ENCODE measurements at places on chromosomes 4 and X. TPM values are rescaled to one million over a fixed set of nuclear protein-coding genes. Genes with fewer than 3 reads are reported as not detected.

RHOXF1 gene
- total RNA-seq: not detected

CT45A10 gene
- not detected for total RNA-seq

MAGEA4 gene
- total RNA-seq: not detected

PLCXD1 gene
- total RNA-seq: 63.5 TPM

SCML1 gene
- total RNA-seq: 11.8 TPM

TMEM31 gene
- 0.31 TPM for total RNA-seq

GPC3 gene
- 0.49 TPM for total RNA-seq

KIT gene
- total RNA-seq: not detected

DNA sequence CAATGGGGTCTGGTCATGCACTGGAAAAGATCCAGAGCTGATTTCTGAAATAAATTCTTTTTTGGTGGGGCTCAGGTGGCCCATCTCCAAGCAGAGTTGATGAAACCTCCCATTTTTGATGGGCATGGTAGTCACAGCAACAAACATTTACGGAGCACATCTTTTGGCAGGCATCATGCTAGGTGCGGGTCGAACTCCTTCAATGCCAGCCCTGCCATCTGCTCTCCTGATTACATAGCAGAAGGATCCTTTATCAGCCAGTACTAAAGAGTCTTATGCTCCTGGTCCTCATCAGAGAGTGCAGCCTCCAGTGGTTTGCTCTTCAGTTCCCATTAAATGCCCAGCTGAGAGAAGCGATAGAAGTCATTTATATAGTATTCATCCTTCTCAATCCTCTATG is 121.7 kb downstream of the GRXCR1 start:
- no peak for DNase-seq

GRCh38 chrX:4708970-4709760 is 995.7 kb upstream of the PRKX start:
- no peak for DNase-seq

DNA sequence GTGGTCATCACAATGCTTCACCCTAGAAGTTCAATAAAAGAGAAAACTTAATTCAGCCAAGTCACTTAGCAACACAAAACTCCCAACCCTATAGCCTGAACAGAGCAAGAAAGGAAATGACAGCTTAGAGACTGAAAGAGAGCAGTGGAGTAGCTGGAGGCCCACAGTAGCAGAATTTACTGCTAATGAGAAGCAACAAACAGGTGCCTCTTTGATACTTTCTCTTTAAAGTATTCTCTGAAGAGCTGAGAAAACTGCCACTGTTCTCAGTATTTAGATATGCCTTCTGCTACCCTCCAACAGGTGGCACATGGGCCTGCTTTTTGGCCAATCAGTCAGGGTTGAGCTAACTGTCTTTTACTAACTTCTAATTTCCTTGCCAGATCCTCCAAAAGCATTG is 240.0 kb downstream of the GPC3 start:
- peak; percentile 37 for DNase-seq

DNA sequence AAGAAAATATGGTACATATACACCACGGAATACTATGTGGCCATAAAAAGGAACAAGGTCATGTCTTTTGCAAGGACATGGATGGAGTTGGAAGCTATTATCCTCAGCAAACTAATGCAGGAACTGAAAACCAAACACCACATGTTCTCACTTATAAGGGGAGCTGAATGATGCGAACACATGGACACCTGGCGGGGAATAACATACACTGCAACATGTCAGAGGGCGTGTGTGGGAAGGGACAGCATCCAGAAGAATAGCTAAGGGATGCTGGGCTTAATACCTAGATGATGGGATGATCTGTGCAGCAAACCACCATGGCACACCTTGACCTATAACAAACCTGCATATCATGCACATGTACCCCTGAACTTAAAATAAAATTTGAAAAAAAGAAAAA is 19.5 kb upstream of the CNKSR2 start:
- no peak for DNase-seq

GRCh38 chrX:24842486-24842885 is 148.8 kb downstream of the POLA1 start:
- no peak for DNase-seq

DNA sequence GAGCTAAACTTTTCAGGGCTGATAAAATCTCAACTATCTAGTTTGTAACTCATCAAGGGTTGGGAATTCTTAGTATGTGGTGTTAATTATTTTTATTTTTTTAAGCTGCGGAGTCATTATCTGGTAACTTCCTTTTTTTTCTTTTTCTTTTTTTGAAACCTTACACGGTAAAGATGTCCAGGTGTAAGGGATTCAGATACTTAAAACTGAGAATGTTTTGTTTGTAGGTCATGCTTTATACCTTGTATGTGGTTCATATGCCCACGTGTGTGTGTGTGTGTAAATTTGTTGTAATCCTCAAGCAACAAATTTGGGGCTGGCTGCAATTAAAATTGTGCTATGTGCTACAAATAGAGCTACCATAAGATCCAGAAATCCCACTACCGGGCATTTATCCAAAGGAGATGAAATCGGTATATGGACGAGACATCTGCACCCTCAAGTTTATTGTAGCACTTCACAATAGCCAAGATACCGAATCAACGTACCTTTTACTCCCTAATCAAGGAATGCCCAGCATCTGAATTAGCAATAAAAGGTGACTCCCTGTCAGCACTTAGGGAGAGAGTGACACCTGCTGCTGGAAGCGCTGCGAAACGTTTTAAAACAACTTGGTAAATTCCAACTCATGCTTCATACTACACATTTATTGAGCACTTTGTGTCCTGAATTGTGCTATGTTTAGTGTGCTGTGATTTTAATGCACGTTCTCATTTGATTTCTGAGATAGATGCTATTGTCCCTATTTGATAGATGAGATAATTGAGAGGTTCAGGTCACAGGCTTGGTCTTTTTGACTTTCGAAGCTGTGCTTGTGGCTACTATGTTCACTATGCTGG is 16.1 kb downstream of the MSMO1 start:
- peak; percentile 50 for DNase-seq

- no peak for DNase-seq
Measured at GRCh38 chr4:159016593-159017024, 86.3 kb upstream of the RAPGEF2 start.

DNA sequence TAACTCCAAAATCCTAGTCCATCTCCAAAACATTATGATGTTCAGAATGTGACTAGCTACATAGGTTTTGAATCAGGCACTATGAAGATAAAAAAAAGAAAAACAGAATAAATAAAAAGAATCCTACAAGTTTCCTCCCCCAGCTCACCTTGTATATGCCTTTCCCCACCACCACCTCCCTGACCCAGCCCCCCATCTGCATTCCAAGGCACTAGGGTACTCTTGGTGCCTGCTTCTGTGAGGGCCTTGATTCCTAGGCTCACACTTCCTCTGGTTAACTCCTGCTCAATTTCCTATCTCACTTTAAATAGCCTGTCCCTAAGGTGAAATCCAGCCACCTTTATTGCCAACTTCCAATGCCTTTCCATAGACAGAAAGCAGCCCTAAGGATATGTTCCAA is 178.7 kb upstream of the ATOH1 start:
- DNase-seq: no peak

DNA sequence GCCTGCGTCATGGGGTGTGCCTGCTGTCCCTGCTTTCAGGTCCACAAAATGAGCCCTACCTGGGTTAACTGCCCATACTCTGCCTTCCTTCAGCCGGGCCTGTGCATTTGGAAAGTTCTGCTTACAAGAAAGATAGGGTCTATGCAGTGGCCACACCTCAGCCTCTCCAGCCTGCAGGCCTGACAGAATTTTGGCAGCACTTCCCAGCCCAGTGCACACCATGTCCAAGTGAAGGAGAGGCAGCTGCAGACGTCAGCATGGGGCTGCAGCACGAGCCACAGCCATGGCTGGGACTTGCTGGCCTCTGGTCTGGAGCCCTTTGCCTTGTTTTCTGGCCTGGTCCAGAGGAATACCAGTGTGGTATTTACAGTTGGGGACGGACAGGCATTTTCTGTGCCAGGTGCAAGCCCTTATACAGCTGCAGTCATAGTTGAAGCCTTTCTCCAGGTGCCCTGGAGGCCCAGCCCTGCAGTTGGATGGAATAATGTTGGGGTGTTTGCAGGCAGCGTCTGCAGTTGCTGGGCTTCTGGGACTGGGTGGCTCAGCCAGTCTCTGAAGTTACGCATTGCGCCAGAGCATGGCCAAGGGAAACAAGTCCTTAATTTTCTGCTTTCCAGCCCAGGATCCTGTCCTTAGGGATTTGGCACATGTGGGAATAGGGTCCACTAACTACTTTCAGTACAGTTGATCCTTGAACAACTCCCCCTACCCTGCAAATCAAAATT is 26.2 kb downstream of the JADE1 start:
- no peak for DNase-seq

GRCh38 chrX:28966331-28966730 is 379.1 kb downstream of the IL1RAPL1 start:
- DNase-seq: no peak

GRCh38 chr4:70945452-70946055 is 43.4 kb downstream of the MOB1B start:
- no peak for DNase-seq

DNA sequence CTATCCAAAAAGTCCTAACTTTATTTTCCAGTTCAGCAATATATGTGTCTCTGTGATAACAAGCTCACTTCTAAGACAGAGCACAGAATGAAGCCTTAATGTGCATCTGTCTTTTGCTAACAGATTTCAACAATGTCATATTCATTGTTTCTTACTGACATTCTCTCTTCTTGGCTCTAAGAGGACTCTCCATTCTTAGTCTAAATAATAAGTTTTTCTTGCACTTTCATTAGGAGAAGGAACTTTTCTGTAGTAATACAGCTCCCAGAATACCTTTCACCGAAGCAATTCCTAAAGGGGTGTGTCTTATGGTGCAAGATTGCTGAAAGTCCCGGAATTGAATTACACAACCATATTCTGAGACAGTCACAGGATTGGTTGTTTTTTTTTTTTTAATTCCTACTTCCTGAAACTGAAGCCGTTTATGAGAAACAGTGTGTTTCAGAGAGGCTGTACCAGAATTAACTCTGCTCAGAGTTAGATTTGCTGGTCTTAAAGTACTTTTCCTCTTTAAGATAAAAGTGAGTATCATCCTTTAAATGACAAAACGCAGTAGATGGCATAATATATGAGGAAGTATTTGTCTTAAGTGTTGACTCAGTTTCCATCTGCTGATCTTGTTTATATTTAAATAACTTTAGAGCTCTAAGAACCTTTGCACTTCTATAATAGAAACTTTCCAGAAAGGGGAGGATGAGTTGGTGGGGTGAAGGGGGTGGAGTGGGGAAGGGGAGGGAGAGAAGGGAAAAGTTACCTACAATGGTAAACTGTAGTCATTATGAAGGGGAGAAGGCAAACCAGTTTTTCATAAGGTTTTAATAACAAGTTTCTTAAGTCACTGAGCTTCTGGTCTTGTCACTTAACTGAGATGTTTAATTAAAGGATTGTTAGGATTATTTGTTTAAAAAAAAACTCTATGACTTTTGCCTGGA is at the start of gene ALPK1:
Gene ALPK1 (plus strand): TSS at position 421 of the 932 bp plus-strand sequence.
- no peak for DNase-seq

GRCh38 chrX:31506360-31506759 is 434.5 kb upstream of the FTHL17 start:
- DNase-seq: no peak

GRCh38 chr4:106809076-106809475 is 227.0 kb downstream of the DKK2 start:
- no peak for DNase-seq

DNA sequence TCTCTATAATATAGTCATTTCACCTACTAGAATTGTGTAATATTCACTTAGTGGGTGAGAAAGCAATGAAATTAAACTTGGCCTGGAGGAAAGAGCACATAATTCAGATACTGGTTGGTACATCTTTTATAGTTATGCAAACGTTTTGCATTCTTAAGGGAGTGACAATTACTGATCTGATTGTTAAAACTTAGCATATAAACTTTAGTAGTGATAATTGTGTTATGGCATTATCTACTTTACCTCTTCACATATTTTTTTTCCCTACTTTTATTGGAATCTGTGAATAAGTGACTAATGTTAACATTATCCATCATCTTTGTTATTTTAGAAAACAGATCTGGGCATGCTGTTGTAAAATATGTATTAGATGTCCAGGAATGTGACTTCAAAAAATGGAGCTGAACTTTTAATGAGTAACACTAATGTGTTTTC is 217.4 kb upstream of the GIMD1 start:
- DNase-seq: no peak

- no peak for DNase-seq
Measured at GRCh38 chr4:182062936-182063335, 180.3 kb upstream of the TENM3 start.

GRCh38 chr4:55437356-55437796 is 41.6 kb downstream of the TMEM165 start:
- DNase-seq: no peak

DNA sequence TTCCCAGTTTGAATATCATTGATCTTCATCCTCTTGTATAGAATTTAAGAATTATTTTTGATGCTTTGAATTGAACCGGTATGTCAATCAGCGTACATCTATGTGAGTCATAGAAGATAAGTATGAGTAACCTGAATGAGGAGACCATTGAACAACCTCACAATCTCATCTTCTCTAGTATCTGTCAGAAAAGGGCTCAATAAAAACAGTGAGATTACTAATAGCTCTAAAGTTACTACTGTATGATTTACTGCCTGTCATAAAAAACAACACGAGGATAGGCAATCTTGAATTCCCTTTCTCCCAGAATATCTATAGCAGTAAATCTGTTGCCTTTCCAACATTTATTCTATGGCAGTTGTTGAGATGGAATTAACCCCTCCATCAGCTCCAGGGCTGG is 36.1 kb downstream of the PHOX2B start:
- no peak for DNase-seq

GRCh38 chrX:13092455-13092941 is 48.1 kb upstream of the FAM9C start:
- peak; percentile 88 for DNase-seq

DNA sequence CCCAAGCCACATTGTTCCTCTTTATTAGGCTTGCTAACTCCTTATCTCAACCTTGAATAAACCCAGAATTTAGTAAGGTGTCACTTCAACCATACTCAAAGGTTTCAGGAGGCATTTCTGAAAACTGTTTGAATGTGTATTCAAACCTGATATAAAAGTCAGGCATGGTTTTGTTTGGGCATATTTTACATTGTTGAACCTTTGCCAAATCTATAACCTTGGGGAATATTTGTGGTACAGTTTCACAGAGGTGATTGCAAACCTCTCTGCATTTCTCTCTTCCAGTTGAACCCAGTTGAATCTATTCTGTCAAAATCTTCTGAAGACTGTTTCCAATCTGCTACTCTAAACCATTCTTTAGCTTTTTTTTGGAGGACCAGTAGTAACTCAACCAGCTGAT is 409.0 kb downstream of the TECRL start:
- no peak for DNase-seq

DNA sequence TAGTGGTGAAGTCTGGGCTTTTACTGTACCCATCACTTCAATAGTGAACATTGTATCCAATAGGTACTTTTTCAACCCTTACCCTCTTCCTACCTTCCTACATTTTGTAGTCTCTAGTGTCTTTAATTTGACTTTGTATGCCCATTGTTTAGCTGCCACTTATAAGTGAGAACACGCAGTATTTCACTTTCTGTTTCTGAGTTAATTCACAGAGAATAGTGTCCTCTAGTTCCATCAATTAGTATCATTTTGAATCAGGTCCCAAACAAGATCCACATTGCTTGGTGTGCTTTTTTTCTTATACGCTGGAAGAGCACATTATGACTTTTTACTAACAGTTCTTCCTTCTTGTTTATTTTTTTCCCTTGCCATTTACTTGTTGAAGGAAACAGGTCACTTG is 176.0 kb upstream of the WDFY3 start:
- DNase-seq: no peak
